Peyer's patch (tissue), 4 donors: ENCODE measurements at places on chromosomes 7 and 10.

DNA sequence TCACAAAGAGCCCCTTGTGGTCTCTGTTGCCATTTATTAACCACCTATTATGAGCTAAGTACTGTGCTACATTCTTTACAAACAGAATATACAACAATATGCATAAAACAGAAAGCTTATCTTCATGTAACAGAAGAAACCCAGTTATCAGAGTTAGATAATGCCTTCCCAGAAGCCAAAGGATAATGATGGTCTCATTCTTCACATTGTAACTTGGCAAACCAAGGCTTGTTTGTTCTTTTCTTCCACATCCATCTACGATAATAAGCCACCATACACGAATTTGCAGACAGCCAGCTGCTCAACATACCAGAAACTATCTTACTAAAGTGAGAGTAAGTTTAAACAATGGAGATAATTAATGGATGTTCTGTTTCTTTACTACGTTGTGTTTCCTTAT, 127.6 kb downstream of the NEBL start:
- DNase-seq = no peak

DNA sequence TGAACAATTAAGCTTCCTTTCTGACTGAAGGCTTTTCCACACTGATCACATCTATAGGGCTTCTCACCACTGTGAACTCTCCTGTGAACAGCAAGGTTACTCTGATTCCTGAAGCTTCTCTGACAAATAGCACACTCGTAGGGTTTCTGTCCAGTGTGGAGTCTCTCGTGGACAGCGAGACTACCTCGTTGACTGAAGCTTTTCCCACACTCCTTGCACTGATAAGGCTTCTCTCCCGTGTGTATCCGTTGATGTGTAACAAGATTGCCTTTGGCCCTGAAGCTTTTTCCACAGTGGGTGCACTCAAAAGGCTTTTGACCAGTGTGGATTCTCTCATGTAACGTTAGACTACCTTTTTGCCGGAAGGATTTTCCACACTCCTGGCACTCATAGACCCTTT, 4.4 kb downstream of the ZNF32 start:
- no peak for DNase-seq

DNA sequence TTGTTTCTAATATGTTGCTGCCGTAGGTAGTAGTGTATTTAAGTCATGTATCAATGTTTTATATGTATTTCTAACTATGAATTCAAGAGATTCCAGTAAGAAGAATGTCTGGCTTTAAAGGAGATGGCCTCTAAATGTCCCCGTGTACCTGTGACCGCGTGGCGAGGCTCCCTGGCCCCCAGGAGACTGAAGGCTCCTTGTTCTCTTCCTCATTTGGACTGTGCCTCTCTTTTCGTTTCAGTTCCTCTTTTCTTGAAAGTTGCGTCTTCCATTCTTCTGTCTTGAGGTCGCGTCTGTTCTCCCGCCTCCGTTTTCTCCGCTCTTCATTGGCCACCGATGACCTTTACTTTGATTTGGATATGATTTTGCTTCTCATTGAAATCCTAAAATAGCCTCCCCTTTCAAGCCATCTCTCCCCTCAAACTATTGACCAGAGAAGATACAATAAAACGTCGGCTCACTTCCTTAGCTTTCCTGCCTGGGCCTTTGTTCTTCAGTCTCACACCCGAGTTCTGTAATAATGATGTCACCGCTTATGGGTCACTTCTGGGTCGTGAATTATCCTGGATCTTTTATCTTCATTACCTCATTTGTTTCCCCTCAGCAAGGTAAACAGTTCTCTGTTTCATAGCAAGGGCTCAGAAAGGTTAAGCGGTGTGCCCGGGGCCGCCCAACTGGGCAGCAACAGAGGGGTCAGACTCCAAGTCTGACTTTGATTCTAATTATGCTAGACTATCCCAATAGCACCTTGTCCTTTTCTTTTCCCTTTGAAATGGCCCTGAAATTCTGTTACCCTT, 28.7 kb downstream of the WIPI2 start:
- DNase-seq = peak; percentile 20

DNA sequence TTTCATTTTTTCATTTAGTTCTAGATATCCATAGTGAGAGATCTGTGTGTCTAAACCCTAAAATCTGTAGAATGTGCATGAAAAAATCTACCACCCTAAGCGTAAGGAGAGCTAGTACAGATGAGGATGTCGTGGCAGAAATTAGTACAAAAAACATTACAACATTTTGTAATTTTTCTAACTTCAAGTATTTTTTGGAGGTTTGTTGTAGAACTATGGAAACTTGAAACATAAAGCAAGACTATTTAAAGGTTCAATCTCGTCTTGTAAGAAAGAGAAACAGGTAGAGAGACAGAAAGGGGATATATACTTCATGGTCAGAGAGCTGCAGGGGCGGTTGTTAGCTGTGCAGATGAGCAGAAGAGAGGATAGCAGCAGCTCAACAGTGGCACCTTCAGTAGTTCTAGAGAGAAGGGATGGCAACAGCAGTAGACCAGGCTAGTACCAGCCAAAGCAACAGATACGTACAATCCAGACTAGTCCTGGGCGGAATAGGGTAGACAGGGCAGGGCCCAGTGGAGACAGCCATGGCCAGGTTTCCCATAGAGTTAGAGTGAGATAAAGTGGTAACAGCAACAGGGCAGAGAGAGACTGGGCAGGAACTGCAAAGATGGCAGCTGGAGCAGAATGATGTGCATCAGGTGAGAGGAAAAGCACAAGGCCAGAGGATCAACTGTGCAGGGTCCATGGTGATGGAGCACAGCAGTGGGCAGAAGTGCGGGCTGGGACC, 145.2 kb downstream of the FRMD4A start:
- DNase-seq = no peak

- no peak for DNase-seq
Measured at GRCh38 chr10:49294731-49295130, 4.2 kb upstream of the C10orf71 start.

GRCh38 chr7:70455925-70456324, 676.0 kb upstream of the GALNT17 start:
- DNase-seq = no peak

GRCh38 chr10:4191894-4192293, 406.9 kb upstream of the KLF6 start:
- no peak for DNase-seq

- DNase-seq = no peak
Measured at GRCh38 chr7:673681-674453, 52.6 kb upstream of the DNAAF5 start.

DNA sequence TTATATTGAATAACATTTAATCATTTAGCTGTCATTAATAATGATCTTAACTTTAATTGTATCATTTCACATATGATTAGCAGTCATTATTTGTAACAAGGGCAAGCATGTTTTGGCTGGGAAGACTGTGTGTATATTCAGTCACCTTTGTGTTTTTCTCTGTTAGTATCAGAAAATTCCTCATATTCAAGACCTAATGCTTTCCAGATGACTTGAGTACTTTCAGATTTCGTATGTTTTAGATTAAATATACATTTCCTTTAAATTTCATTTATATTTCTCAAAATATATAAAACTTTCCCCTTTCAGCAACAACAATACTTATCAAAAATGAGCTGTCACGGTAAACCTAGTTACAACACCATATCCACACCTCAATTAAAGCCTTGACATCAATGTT, 6.3 kb upstream of the CACNA2D1 start:
- DNase-seq = no peak

GRCh38 chr7:134245253-134245652, 71.5 kb downstream of the SLC35B4 start:
- DNase-seq = no peak

DNA sequence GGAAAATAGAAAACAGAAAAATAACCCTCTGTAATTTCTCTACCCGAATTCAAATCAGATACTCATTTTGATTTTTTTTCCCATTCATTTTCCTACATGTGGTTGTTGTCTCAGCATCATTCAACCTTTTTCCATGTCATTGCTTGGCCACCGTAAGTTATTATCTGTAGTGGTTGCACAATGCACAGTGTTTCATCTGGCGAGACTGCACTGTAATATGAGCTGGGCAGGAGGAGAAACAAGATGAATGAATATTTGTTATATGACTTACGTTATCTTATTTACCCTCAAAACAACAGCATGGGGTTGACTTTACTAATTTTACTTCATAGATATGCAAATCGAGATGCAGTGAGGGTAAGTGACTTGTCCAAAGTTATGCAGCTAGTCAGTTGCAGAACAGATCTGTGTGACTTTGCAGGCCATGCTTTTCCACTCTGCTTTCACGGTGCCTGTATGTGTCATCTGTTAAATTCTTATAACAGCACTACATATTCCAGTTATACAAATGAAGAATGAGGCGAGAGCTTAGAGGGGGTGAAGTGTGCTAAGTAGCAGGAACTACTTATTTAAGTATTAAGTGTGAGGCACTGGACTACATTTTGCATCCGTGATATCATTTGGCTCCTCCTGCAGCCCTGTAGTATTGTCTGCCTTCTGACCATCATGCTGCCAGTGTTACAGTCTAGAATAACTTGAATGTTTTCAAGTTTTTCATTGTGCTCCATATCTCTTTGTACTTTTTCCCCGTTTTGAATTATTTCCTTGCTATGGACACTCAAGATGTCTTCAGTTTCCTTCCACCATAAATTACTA, 56.7 kb downstream of the ZMYND11 start:
- no peak for DNase-seq

- no peak for DNase-seq
Measured at GRCh38 chr7:130324306-130324943, 20.2 kb upstream of the CPA5 start.

DNA sequence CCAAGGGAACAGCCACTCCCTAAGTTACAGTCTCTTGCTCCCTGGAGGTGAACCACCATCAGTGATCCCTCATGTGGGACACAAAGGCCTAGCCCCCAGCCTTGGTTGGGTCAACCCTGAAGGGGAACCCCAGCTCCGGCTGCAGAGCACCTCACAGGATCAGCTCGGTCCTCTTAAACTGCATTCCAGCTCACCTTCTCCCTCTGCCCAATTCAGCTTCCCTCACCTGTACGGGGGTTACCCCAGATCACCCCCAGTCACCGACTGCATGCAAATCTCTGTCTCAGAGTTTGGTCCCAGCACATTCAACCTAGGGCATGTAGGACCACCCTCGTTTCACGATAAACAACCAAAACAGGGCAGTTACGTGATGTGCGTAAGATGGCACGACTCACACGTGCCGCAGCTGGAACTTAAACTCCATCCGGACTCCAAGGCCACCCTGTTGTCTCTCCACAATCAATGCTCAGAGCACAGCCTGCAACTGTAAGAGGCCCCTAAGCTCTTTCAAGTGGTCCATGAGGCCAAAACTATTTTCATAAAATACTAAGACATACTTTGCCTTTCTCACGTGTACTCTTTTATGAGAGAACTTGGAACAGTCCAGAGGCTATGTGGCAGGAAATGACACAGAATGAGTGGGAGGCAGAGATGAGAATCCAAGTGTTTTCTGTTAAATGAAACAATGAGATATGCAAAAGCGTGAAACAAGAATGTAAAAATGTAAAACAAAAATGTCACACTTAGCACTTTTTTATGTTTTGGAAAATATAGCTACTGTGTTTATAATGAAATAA, 285.2 kb downstream of the PTPRN2 start:
- peak; percentile 36 for DNase-seq

- no peak for DNase-seq
Measured at GRCh38 chr10:25989951-25990350, 55.9 kb downstream of the MYO3A start.

- no peak for DNase-seq
Measured at GRCh38 chr10:10320956-10321355, 696.7 kb upstream of the CELF2 start.

DNA sequence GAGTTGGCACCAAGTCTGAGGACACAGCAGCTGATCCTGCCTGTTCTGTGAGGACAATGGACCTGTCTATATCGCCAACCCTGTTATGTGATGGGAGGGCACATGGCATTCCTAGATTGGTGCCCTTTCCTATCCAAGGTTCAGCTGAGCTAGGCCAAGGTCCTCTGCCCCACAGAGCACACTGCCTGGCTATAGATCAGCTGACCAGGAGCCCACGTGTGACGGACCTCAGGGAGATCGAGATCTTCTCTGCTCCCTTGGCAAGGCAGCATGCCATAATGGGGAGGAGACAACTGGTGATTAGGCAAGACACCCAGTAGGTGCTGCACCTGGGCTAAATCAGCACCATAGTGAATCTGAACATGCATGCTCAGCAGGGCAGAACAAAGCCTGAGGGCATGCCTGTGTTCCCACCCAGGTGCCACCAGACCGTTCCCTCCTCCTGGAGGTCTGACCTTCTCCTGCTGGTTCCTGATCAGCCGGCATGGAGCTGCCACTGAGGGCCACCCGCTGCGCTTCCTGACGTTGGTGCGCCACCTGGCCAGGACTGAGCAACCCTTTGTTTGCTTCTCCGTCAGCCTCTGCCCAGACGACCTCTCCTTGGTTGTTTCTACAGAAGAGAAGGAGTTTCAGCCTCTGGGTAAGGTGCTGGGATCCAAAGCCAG, 93.7 kb downstream of the WDFY4 start:
- DNase-seq = no peak

DNA sequence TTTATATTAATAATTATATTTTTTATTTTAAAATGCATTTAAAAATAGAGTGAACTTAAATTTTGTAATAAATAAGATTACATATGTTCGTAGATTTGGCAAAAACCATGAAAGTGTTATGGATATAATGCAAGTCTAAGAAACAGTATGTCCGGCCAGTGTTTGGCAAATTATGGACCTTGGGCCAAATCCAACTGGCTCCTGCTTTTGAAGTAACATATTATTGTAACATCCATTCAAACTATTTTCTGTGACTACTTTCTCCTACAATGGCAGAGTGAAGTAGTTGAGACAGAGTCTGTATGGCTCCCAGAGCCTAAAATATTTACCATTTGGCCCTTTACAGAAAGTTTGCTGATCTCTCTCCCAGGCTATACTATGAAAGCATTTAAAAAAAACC, 38.9 kb downstream of the TMEM229A start:
- DNase-seq = no peak

DNA sequence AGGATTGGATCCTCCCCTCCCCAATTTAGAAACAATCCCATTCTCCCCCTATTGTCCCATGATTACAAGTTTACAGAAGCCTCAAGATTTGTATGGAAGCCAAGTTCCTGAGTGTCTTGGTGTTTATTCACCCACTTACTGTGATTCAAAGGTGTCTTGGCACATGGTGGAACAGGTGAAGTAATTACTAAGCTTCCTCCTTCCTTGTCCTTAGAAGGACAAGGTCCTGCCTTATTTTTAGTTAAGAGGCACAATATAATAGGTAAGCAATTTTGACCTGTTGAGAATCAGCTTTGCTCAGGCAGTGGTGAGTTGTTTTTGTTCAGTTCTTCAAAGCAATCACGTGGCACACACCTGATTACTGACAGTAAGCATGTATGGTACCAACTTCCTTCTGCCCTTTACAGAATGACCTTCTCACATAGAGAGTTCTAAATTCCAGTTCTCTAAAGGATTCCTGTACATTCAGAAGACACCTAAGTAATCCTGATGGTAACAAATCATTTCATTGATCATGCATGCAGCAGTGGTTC, 60.7 kb upstream of the SLC13A1 start:
- DNase-seq = no peak

GRCh38 chr7:82247814-82248433, 195.7 kb downstream of the CACNA2D1 start:
- DNase-seq = no peak

DNA sequence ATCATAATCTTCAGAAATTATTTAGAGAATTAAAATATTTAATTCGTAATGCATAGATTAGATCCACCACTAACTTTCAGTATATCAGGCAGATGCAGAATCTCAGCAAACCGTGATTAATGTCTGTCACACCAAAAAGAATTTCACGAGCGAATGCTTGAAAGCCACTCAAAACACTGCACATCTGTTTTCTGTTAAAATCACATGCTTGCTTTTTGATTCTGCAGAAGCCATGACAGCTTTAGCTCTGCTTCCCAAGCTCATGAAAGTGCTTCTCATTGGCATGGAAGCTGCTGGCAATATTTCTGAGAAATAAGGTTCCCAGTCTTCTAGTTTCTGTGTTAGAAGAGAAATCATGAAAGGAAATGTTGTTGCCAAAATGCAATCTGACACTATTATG, 837.8 kb upstream of the LRRN3 start:
- no peak for DNase-seq
